Urothelium cell line (cell line): ENCODE measurements at places on chromosomes 11 and 22.
A peak's percentile ranks its signal among the peaks of the same experiment; 100 is the strongest.

DNA sequence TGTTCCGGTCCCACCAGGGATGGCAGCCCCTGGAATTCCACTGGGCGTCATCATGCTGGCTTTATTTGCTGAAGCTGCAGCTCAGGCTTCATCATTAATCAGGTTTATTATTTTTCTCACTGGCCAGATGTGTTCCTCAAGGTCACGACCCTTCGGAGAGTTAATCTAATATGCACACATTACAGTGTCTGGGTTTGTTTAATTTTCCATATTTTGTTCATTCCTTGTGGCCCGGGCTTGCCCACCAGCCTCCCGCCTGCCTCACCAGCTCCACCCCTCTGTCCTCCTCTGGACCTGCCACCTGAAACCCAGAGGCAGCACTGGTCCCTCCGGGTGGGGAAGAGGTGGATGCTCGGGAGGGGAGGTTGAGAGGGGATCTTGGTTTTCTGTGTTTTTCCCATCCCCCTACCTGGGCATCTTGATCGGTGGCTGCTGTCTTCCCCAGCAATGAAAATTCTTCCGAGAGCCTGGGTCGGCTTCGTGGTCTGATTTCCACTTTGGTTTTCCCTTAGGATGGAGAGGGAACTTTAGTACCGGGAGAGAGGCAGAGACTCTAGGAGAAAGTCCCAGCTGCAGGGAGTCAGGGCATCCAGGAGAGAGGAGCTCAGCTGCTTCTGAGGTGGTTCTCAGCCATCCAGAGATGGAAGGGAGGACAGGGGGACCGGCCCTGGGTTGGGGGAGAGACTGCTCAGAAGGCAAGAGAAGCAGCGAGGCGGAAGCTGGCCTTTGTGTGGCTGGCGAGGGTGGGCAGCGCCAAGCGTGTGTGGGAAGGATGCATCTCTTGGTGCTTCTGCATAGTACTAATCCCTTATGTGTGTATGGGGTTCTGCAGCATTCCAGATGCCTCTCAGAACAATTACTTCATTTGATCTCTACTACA, 2.1 kb downstream of the GRIK4 start:
- no peak for DNase-seq

GRCh38 chr11:100776212-100776896, 89.3 kb downstream of the ARHGAP42 start:
- peak; percentile 51 for DNase-seq

DNA sequence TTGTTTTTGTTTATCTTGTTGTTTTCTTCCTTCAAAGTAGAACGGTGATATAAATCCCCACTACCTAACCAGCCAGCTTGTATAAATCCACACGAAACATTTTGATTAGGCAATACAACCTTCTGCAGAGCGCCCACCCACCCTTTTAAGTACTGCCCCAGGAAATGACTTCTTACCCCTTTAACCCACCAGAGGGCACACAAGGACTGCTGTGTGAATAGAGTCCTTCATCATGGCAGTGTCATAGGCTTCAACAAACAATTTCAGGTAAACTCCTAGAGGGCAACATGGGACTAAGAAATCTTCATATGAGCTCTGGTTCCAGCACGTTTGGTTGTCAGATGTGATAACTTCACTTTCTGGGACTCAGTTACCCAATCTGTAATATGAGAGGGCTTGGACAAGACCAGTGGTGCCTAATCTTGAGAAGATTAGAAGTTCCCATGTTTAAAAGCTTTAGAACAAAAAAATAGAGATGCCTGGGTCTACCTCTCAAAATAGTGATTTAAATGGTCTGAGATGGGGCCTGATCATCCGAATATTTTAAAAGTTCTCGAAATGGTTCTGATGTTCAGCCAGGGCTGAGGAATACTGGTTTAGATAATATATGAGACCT, 56.1 kb downstream of the PIWIL4 start:
- DNase-seq: peak; percentile 76

DNA sequence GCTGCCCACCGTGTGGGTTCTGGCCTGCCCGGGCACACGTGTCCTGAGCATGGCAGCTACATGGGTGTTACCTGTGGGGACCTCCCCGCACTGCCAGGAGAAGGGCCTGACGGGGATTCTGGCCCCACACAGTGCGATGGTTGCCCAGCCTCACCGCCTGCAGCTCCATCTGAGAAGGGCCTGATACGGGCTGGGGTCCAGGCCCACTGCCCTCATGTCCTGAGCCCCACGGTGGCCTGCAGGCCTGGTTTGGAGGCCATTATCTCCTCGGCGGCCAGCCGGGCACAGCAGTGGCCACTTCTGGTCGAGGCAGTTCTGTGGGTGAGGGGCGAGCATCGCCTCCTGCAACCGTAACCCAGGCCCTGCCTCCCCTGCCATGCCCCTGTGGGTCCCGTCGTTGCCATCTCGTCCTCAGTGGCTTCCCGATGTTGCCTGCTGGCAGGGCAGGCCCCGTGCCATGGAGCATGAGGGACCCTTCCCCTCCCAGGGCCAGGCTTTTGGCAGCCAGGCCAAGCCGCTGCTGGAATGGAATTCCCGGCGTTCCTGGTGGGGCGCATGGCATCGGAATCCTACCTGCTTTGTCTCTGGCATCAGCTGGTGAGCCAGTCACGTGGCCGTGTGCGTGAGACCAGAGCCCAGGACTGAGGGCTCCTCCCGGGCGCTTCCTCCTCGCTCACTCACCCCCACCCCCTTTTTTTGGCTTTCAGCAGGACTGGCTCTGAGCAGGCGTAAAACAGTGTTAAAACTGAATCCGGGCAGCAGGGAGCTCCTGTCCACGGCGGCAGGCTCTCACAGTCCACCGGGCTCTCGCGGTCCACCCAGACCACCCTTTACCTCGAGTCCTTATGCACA, 71.9 kb upstream of the PPARA start:
- DNase-seq: no peak

DNA sequence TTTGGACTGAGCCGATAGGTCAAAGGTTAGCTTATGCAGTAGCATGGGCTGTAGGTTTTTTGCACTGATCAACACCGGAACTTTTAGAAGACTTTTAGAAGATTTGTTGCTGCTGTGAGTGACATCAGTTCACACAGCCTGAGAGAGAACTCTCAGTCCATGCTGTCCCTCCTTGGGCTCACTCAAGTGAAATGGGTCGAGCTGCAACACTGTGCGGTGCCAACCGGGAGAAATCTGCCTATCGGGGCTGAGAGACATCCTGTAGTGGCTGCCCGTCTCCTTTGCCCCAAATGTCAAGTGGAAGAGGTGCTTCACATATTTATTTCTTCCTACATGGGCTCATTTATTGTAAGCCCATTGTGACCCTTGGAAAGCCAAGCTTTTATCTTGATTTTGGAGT, 170.2 kb downstream of the LDLRAD3 start:
- DNase-seq: no peak

DNA sequence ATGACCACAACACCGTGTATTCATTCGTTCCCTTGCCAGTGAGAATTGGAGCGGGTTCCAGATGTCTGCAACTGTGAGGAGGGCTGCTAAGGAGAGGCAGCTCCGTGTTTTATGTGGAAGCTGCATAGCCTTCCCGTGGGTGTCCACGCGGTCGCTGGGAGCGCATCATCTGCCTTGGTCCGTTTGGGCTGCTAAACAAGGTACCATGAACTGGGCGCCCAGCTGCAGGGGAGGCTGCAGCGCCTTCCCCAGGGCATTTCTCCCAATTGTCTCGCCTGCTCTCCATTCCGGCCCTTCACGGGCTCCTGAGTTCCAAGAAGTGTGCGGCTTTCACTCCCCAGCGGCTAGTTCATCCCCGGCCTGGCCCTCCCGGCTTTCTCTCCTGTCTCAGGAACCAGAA, 1446.4 kb downstream of the TBC1D22A start:
- DNase-seq: no peak

DNA sequence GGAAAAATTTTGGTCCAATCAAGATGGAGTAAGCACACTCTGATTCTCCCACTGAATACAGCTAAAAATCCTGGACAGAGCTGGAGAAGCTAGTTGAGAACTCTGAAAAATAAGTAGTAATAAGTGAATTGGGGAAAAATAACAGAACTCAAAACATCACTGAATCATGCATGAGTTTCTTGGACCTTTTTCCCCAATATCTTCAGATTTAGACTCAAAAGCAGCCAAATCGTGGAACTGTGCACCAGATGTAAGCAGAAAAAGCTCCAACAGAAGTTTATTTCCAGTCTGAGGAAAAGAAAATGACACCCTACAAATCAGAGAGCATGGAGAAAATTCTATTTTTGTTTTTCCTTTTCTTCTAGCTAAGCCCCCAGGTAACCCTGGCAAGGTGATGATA, 279.7 kb upstream of the CTSC start:
- no peak for DNase-seq

GRCh38 chr11:64754124-64754918, 5.5 kb downstream of the PYGM start:
- DNase-seq: no peak

DNA sequence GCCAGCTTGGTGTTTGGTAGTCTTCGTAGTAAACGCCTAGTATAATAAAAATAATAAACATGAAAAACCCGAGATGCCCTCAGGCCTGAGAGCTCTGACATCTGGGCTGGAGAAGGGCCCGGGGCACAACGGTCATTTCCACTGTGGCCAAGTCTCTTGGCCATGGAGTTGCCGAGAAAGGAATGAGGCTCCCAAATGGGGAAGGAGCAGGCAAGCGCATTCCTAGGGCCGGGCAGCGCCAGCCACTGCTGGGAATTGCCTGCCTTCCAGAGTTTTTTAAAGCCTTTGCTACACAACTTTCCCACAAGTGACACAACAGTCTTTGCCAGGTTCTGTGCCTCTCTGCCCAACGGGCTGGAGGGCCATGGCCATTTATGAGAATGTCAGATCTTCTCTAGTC, 103.4 kb downstream of the NAV2 start:
- DNase-seq: no peak

- no peak for DNase-seq
These were observed 81.1 kb upstream of the KCNQ1OT1 start for GRCh38 chr11:2780850-2781407.

GRCh38 chr11:27414644-27415043, 51.6 kb upstream of the CCDC34 start:
- DNase-seq: no peak

DNA sequence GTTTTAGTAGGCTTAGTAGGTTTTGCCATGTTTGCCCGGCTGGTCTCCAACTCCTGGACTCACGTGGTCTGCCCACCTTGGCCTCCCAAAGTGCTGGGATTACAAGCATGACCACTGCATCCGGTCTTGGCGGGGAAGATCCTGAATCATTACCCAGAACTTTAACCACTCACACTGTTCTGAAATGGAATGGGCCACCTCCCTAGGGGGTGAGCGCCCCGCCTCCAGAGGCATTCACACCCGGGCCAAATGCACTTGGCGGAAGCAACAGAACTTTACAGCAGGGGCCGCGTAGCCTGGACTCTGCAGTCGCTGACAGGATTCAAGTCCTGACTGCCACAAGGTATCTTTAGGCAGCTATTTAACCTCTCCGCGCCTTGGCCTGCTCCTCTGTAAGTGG, 5.4 kb downstream of the CCDC86 start:
- no peak for DNase-seq

DNA sequence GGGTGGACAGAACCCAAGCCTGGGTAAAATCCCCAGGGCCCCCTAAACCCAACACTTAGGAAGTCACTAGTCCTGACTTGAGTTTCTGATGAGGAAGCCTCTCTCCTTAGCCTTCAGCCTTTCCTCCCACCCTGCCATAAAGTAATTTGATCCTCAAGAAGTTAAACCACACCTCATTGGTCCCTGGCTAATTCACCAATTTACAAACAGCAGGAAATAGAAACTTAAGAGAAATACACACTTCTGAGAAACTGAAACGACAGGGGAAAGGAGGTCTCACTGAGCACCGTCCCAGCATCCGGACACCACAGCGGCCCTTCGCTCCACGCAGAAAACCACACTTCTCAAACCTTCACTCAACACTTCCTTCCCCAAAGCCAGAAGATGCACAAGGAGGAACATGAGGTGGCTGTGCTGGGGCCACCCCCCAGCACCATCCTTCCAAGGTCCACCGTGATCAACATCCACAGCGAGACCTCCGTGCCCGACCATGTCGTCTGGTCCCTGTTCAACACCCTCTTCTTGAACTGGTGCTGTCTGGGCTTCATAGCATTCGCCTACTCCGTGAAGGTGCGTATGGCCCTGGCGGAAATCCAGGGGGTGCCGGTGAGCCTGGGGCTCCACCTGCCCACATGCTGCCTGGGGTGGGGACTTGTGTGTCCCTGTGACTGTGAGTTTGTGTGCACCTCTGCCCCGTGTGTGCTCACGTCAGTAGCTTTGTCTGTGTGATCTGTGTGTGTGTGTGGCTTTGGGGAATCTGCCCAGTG, at the start of gene IFITM1:
Gene IFITM1, plus strand, starts transcription at position 254 of the 767 bp plus-strand sequence. Its CDS starts 131 bp downstream, at position 385.
- no peak for DNase-seq

GRCh38 chr11:48099916-48100446, 116.6 kb upstream of the OR4B1 start:
- DNase-seq: no peak

- DNase-seq: no peak
These were observed 4.2 kb downstream of the MRGPRD start for GRCh38 chr11:68976563-68976962.

DNA sequence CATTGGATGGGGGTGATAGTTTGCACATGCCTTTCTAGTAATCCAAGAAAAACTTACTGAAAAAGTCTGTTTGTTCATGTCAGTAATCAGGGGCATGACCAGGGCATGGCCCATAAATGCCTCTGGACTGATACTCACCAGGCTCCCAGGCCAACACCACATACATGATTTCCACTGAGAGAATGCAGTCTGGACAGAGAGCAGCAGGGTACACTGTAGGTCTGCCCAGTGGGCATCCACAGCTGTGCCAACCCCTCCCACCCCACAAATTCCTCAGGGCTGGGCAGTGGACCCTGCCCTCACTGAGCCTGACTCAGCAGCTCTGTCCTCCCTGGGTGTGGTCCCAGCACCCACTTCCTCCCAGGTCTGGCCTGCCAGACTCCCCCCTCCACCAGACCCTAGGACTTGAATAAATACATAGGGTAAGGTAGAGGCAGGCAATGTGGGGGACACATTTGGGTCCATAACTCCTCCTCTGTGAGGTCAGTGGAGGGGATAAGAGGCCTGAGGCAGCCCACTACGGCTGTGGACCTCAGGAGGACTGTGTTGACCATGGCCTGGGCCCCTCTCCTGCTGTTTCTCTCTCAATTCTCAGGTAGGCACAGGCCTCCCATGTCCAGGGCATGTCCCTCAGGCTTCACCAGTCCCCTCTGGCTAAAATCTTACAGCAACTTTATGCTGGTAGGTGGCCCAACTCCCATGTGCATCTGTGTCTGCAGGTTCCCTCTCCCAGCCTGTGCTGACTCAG, 92.2 kb upstream of the TOP3B start:
- DNase-seq: peak; percentile 50

GRCh38 chr11:18844753-18845367, 53.3 kb upstream of the PTPN5 start:
- peak; percentile 46 for DNase-seq
